ENCODE measurements at places on chromosomes 6 and 20. TPM values are rescaled to one million over a fixed set of nuclear protein-coding genes. Genes with fewer than 3 reads are reported as not detected.
A peak's percentile ranks its signal among the peaks of the same experiment; 100 is the strongest.

DNA sequence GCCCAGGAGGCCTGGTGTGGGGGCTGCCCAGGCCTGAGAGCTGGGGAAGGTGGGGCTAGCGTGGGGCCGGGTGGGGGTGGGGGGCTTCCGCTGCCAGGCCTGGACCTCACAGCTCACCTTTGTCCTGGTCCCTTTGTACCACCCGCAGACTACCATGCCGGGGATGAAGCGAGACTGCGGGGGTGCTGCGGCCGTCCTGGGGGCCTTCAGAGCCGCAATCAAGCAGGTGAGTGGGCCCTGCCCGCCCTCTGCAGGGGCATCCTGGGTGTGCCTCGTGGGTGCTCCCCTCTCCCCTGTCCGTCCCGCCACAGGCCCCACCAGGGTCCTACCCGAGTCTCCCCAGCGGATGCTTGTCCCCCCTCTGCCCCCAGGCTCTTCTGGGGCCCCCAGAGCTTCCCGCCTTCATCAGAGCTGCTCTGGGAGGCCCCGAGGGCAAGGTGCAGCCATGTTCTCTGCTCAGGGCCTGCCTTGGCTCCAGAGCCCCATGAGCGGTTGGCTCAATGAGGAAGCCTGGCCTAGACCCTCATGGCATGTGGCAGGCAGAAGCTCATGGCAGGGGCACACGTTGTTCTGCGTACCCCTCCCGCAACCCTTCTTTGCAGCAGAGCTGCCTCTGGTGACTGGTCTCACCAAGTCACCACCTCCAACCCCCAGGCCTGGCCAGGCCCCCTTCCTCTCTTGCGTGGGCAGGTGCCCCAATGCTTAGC lies 14.5 kb downstream of the NPEPL1 start:
- peak; percentile 63 for DNase-seq

GRCh38 chr20:31527266-31527665 lies 13.0 kb downstream of the HM13 start:
- DNase-seq: no peak

DNA sequence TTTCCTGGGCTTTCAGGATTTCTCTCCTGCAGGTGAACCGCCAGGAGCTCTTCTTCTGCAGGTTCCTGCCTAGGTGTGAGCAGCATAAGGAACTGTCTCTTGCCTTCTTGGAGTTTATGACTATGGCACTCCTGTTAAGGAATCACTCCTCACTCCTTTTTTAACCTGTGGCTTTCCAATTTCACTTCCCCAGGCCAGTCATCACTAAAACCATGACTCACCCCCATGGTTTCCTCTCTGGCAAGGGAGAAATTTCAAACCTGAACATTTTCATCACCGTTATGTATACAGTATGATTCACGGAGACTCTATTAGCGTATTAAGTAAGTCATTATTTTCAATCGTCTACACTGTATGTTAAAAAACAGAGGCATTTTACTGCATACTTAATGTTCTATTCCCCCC lies 78.2 kb upstream of the ARID1B start:
- no peak for DNase-seq

- DNase-seq: no peak
These were observed 106.3 kb downstream of the PRKN start for GRCh38 chr6:162621246-162621645.

HTR1E gene
- total RNA-seq: not detected
